Activated CD8-positive, alpha-beta memory T cell treated with anti-CD3 and anti-CD28 coated beads for 48 hours (primary cell): ENCODE measurements at places on chromosomes 12 and 14.

DNA sequence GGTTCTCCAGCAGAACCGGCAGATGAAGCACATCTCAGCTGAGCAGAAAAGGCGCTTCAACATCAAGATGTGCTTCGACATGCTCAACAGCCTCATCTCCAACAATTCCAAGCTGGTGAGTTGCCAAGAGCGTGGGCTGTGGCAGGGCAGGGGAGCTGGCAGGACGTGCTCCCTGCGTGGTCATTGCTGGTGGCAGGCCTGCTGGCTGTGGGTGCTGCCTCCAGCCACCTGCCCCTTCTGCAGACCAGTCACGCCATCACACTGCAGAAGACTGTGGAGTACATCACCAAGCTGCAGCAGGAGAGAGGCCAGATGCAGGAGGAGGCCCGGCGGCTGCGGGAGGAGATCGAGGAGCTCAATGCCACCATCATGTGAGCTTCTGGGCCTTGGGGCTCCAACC, 35.8 kb downstream of the IL31 start:
- no peak for DNase-seq

- DNase-seq, result no peak
Observed at GRCh38 chr14:82134411-82134810, 600.8 kb upstream of the SEL1L start.

- DNase-seq, result no peak
Observed at GRCh38 chr14:32606301-32606700, 277.2 kb downstream of the AKAP6 start.

DNA sequence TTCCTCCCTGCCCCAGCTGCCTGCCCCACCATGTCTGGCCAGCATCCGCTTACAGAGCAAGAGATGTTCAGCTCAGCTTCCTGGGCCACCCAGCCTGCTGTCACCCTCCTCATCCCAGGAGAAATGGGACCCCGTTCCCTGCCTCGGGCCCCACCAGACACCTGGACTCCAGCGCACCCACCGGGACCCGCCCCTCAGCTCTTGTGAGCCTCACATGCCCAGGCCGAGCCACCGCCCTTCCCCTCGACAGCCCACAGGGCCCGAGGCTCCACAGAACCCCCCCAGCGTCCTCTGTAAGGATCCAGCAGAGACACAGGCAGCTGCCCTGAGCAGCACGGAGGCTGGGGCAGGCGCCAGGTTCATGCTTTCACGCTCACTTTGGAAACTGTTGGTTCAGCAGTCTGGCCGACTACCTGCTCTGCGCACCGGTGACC, 18.4 kb upstream of the C14orf180 start:
- DNase-seq, result no peak

DNA sequence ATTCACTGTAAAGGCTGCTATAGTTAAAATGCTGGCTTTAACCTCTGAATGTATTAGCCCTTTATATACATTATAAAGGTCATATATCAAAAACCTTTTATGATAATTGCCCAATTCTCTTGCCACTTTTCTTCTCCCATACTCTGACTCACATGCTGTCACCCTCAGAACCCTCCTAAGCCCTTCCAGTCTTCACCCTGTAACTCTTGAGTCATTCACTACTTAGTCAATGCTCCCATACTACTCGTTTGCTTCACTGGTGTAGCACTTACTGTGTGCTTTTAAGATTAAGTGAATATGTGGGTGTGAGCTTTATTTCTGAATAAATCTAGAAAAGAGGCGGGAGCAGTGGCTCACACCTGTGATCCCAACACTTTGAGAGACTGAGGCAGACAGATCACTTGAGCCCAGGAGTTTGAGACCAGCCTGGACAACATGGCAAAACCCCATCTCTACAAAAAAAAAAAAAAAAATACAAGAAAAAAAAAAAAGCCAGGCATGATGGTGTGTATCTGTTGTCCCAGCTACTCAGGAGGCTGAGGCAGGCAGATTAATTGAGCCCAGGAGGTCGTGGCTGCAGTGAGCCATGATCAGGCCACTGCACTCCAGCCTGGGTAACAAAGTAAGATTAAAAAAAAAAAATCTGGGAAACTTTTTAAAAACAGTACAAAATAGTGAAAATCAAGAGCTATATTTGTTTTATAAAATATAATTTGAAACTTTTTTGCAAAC, 37.6 kb downstream of the SPATA7 start:
- DNase-seq, result no peak

- DNase-seq, result no peak
Observed at GRCh38 chr12:6235906-6236640, 35.9 kb downstream of the CD9 start.

DNA sequence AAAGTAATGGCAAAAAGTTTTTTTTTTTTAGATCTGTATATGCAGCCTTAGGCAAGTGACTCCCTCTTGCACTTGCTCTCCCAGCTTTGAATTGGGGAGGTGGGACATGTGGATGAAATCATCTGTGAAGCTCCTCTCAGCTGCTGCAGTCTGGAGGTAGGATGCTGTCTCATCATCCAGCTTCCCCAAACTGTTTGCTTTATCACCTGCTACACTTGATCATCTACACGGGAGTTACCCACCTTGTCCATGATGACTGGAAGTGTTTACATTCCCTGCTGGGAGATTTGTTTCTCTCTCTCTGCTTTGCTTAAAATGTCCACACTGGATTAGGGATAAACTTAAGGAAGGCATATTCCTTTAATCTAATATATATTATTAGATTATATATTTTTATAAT, 8.5 kb upstream of the FGF23 start:
- no peak for DNase-seq

- DNase-seq, result no peak
Observed at GRCh38 chr12:102757154-102757881, 159.7 kb downstream of the PAH start.

DNA sequence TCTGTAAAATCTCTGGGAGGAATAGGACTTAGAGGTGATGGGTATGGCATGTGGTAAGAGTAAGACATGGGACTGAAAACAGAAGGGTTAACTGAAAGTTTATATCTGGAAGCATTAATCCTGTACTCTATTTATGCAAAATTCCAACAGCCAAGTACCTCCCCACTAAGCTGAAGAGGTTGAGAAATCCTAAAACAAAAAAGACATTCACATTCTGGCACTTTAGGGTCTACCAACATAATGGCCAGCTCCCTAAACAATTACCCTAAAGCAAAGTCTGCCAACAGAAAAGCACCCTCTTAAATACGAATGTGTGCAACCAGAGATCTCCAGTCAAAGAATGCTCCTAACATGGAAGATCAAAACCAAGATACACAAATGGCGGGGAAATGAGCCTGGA, 87.4 kb downstream of the GTF2A1 start:
- no peak for DNase-seq

DNA sequence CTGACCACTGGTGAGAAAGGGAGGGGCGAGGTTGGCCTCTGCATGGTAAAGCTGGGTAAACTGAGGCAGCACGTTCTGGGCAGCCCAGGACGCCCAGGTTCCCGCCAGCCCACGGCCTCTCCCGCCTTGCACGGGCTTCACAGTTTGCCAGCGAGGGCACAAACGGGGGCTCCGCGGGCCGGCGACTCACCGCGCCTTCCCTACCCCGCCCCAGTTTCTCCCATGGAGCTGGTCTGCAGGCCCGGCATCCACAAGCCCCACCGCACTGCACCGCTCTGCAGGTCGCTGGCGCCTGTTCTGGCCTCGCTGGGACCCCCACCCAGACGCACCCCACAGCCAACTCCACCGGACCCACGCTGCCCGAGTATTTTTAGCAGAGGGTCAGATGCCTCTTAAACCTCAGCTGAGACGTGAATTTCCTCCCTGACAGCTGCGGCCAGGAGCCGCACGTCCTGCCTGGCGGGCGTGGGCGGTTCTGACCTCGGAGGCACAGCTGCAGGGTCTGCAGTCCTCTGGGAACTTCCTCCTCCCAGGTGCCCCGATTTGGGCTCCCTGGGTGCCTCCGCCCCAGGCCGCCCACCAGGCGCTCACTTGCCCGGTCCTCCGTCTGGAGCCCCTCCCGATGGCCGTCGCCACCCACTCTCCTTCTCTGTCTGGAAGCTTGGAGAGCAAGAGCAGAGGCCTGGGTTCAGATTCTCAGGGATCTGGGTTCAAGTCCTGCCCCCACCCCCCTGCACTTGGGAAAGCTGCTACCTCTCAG, 29.5 kb upstream of the INF2 start:
- DNase-seq, result no peak

DNA sequence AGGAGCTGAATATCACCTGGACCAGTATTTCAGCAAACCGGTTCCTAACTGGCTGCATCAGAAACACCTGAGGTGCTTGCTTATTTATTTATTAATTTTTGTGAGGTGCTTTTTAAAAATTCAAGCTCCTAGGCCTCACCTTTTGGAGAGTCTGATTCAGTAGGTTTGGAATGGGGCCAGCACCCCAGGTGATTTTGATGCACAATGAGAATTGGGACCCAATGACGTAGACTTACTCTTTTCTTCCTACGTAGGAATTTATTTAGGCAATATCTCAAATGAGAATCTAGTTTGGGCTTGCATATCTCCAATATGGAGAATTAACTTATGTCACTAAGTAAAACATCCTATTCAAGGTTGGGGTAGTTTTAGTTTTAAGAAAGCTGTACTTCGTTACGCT, 7.3 kb downstream of the YEATS4 start:
- DNase-seq, result no peak

GRCh38 chr12:104137001-104137901, 759 bp downstream of the NFYB start:
- DNase-seq, result peak; percentile 31

DNA sequence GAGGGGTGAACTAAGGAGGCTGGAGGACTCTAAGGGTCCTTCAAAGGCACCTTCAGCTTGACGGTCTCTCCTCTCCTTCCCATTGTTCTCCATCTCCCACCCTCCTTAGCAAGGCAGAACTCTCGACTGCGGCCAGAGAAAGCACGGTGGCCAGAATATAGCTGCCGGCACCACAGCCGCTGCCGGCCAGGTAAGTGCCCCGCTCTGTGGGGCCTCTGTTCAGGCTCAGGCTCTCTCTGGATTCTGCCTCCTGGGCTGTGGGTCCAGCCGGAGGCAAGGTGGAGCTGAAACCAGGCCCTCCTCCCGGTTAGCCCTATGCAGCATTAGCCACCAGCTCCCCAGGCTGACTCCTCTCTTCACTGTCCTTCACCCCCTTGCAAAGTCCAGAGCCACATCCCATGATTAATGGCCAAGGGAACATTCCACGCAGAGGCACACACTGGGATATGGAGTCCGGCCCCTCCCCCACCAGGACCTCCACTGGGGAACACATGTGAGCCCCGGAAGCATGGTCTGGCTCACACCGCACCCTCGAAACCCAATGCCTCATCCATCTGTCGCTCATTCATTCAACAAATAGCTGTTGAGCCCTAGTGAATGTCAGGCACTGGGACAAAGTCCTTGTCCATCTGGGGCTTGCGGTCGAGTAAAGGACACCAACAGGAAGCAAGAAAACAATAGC, 25.2 kb downstream of the LTBP2 start:
- no peak for DNase-seq

DNA sequence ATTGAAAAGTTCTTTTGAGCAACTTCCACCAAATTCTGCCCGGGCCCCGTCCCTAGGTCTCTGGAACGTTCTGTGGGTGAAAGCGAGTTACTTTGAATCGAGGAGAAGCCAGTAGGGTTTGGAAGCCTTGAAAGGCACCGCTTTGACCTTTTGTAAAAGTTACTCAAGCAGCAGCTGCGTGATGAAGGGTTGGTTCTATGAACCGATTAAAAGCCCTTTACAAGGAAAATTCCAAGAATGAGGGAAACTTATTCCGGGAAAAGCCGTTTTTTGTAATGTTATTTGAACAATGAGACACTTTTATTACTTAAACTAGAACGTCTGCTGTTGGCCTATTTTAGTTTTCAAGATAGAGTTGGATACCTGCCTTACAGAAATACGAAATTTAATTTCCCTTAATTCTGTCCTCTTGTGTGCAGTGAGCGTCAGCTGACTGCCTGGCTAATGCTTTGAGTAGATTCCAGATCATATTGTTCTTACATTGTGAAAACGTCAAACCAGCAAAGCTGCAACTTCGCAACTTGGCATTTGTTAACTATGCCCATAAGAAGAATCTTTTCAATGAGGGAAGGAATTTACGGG, 906 bp downstream of the LARP4 start:
- no peak for DNase-seq

- no peak for DNase-seq
Observed at GRCh38 chr12:106098691-106099200, 40.0 kb downstream of the NUAK1 start.

DNA sequence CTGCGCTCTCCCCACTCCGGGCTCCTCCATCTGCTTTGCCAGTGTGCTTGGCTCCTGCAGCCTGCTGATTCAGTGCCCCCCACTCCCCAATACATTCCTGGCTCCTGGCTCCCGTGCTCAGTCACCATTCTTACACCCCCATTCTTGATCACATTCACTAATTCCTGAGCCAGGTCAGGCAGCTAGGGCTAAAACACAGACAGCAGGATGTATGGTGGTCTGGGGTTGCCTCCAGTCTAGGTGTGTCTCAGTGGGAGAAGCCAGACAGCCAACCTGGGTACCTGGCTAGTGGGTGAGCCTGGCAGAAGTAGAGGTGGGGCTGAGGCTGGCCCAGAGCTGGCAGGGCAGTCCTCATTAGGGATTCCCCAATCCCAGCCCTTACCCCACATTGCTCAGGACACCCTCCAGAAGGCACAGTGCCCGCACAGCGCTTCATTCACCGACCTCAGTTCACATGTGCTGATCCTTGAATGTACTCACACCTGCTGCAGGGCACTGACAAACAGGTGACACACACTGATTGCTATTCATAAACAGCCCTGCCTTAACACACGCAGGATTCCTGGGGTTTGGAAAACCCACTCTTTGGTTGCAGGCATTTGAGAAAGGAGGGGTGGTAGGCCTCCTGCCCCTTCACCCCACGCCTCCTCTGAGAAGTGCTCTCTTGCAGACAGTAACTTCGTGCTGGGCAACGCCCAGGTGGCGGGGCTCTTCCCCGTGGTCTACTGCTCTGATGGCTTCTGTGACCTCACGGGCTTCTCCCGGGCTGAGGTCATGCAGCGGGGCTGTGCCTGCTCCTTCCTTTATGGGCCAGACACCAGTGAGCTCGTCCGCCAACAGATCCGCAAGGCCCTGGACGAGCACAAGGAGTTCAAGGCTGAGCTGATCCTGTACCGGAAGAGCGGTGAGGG, 1.7 kb downstream of the KCNH3 start:
- no peak for DNase-seq

GRCh38 chr12:103282124-103282523, 213.6 kb downstream of the C12orf42 start:
- no peak for DNase-seq
